ENCODE measurements at places on chromosomes 3 and 15.
A peak's percentile ranks its signal among the peaks of the same experiment; 100 is the strongest.

DNA sequence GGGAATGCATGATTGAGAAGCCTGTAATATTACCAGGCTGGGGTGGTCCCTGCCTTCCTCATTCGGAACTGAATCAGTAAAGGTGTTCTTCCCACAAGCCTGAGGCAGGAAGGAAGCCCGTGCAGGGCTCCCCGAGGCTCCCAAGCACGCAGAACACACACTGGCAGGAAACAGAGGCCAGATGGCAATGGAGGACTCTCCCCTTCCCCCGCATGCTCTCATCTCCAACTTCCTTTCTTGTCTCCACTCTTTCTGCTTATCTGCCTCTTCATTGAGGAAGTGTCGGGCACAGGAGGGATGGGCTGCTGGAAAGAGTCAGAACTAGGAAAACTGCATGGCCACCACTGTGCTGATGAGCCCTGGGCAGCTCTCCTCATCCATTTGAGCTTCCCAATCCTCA, 123.5 kb downstream of the NUP210 start:
- no peak for DNase-seq

DNA sequence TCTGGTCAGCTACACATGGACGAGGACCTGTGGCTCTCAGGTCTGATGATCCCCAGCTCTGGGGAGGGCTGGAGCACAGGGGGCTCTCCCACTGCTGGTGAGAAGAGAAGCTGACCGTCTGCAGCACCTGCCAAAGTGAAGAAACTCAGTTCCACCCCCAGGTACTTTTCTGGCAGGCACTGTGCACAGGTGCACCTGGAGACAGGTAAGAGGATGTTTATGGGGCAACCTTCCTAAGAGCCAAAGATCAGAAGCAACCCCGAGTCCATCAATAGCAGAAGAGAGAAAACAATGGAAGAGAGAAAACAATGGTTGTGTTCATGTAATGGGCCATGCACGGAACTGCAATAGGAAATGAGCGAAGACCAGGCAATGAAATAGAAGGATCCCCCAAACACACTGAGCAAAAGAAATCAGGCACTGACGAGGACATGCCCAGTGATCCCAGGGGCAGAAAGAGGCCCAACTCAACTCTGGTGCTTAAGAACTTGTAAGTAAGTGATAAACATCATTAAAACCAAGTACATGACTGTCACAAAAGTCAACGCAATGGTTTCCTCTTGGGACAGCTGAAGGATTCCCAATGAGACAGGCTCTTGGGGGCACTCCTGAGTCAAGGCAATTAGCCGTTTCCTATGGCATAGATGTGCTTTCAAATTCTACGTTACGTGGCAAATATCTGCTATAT, 95.0 kb upstream of the ALDH1A3 start:
- no peak for DNase-seq

- no peak for DNase-seq
Observed at GRCh38 chr3:99522147-99522546, 116.2 kb upstream of the COL8A1 start.

DNA sequence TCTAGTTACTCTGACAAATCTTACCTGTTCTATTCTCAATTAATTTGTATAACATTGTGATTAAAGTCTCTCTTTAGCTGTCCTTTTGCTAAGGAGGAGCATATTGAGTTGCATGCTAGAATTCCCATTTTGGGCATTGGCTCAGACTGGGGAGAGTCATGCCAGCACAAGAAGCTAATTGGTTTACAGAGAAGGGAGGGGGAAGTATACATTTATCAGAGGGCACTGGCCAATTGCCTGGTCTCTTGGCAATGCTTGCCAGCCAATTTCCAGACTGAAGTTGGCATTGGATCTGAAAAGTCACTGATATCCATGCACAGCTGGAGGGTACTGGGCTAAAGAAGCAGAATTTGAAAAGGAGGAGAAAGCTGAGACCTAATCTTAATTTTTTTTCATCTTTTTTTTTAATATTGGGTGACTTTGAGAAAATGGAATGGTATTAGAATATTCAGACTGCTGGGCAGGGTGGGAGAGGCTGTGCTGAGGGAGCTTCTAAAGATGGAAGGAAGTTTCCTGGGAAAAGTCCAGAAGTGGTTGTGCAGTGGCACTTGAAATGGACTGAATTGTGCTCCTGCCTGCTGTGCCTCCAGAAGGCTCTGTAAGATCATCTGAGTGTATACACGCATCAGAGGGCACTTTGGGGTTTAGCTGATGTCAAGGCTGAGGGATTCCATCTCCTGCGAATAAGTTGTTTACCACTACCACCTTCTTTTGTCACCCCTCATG, 365.2 kb upstream of the DPH6 start:
- DNase-seq = no peak

- no peak for DNase-seq
Observed at GRCh38 chr3:29694331-29694730, 413.5 kb downstream of the RBMS3 start.

DNA sequence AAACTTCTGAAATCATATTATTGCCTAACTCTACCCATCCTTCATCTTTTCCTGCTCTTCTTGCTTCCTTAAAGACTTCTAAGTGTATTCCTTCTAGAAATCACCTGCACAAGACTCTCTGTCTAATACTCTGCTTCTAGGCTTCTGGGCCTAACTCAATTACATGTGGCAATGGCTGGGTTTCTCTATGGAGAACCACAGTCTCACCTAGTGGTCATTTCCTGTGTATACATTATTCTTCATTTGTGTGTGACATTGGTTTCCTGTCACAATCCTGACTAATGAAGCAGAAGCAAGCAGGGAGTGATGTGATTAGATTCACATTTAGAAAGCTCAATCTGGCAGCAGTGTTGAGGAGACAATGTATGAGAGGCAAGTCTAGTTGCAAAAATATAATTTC, 16.9 kb upstream of the CLDN1 start:
- no peak for DNase-seq

- DNase-seq = no peak
Observed at GRCh38 chr15:85024509-85025336, 43.1 kb downstream of the PDE8A start.

DNA sequence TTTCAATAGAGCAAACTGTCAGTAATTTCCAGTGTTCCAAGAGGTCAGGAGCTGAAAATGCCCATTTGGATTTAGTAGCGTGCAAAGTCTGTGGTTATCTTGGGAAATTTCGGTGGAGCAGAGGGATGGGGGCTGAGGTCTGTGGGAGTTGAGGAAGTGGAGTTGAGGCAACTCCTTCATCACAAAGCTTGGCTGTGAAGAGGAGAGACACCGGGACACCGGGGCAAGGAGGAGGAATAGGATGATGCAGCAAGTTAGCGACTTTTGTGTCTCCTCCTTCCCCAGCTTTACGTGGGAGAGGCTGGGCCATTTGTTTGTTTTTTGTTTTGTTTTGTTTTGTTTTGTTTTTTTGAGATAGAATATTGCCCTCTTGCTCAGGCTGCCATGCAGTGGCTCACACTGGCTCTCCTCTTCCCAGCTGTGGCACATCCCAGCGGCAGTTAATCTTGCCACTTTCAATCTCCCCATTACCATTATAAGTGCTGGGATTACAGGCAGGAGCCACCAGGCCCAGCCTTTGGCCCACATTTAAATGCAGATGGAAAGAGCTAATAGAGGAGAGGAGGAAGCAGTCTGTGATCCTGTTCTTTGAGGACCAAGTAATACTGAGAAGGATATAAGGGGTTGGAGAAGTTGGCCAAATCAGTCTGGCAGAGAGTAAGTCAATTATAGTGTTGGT, 47.1 kb downstream of the CRTC3 start:
- no peak for DNase-seq

DNA sequence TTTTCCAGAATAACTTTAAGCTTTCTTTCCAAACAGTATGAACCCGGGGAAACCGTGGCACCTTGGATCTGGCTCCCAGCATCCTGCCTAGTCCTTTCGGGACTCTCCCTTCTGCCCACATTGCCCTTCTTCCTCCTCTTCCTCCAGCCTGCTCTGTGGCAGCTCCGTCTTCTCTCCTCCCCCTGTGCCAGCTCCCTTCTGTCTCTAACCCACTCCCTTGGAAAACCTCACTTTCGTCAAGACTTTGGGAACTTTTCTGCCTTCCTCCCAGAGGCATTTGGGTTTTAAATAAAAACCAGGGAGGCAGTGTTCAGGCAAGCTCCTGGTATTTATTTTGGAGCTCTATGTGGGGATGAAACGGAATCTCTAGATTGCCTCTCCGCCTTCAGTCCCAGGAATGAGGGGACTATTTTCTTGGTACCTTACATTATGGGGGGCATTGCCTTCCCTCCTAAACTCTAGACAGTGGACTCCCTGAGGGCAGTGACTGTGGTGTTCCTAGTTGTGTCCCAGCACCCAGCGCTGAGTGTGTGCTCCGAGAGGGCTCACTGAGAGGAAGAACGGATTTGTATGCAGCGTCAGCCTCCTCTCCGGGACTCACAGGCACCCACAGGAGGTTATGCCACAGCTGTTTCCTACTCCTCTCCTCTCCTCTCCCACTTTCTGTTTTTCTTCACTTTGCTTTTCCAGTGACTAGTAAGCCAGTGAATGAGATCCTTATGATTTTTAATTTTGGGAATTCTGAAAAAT, 105.4 kb upstream of the MRPS22 start:
- DNase-seq = no peak

DNA sequence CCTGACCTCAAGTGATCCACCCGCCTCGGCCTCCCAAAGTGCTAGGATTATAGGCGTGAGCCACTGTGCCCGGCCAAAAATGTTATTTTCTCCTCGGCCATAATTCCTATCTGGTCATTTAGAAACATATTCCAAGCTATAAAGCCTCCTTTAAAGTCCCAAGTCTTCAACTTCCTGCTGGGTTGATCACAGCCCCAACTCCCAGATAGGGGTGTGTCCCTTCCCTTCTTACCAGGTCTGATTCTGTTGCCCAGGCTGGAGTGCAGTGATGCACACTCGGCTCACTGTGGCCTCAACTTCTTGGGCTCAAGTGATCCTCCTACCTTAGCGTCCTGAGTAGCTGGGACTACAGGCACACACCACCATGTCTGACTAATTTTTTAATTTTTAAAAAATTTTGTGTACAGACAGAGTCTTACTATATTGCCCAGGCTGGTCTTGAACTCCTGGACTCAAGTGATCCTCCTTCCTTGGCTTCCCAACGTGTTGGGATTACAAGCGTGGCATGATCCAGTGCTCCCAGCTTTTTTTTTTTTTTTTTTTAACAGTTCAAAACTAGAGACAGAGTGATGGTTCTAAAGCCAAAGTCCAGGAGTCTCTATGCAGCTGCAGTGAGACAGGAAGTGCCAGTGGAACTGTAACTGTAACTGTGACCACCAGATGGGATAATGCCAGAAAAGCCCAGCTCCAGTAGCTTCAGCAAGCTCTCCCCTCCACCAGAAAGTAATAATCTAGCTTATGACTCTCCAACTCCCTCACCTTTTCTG, 8.2 kb upstream of the PRKAR2A start:
- DNase-seq = no peak

- no peak for DNase-seq
Observed at GRCh38 chr15:77070180-77070494, 772 bp downstream of the TSPAN3 start.

- no peak for DNase-seq
Observed at GRCh38 chr15:62994975-62995681, 47.4 kb upstream of the TPM1 start.

- no peak for DNase-seq
Observed at GRCh38 chr3:47002171-47003055, 22.9 kb downstream of the NBEAL2 start.

DNA sequence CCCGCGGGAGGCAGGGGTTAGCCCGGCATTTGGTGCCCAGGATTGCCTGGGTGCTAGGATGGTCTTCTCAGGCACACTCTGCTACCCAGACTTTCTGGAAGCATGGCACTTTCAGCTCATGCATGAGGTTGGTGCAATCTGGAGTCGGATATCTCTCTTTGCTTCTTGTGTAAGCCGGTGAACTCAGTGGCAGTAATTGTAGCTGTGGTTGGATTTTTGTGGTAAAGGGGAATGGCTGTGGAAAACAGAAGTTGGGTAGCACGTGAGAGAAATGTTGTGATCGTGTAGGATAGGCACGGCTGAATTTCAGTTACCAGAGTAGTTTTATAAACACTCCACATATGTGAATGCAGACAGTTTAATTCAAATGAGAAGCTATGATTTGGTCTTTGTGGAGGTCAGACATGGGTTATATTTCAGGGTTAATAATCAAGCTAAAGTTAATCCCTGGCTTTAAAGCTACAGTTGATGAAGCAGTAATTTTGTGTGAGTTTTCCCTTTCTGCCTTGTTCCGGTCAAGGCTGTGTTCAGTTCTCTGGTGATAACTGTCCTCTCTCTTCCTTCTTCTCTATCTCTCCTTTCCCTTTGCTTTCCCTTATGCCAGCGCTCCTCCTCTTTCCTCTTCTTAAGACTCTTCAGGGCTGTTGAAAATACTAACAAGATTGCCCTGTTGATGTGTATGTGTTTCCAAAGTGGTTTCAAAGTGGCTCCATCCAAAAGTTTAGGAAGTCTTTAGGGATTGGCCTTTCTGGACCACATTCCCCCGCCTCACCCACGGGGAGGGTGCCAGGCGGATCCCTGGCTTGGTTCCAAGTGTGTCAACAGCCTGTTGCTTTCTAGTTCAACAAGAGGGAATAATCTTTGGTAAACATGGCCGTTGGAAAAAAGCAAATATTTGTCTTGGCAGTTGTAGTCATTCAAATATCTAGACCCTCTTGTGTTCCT, 404.6 kb upstream of the C2CD4B start:
- DNase-seq = peak; percentile 94

DNA sequence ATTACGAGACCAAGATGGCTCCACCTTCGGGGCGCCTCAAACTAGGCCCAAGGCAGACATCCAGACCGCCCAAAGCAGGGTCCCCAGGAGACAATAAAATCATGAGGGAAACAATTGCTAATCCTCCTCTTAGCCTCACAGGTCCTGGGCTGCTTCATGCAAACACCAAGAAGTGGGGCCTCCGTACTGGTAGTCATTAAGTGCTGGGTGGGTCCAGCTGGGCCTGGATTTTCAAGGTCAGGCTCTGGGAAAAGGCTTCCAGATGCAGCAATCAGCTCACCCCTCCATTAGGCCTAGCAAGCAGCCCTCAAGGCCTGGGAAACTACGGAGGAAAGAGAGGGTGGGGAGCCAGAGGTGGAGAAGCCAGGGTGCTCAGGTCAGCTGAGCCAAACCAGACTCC, 634 bp downstream of the FBXL22 start:
- DNase-seq = no peak

GRCh38 chr3:127328421-127328820, 40.6 kb upstream of the PRR20G start:
- DNase-seq = no peak

GRCh38 chr15:64110950-64111678, 15.3 kb downstream of the SNX1 start:
- DNase-seq = no peak

DNA sequence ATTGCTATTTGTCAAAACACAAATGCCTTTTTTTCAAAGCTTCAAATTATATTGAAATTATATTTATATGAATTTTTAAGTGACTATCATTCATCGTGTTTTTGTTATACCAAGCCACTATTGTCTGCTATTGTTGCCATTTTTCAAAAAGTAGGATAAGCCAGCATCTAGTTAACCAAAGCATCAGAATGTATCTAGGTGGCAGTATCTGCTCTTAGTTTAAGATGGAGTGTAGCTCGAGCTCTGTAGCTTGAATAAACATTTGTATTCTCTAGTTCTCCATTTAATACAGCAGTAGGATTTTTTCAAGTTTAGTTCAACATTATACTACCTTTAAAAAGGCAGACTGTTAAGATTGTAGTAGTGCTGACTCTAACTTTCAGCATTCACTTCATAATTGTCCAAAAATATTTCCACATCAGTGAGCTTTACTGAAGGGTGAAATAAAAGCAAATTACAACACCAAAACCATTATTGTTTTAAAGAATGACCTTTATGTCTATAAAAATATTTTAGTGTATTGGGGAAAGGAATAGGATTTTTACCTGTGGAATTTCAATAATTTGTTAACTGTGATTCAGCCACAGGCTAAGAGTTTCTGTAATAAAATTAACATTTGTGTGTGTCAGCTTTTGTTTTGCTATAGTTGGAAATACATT, 19.6 kb upstream of the C15orf61 start:
- peak; percentile 76 for DNase-seq
